ENCODE measurements at places on chromosomes 6 and 20. TPM values are rescaled to one million over a fixed set of nuclear protein-coding genes. Genes with fewer than 3 reads are reported as not detected.

The ARFGEF3 gene
- 7.8 TPM for total RNA-seq

The WFDC5 gene
- 1.0 TPM for total RNA-seq

The SLC13A3 gene
- 31.5 TPM for total RNA-seq

The NKAPL gene
- 1.2 TPM for total RNA-seq

The BANF2 gene
- total RNA-seq = not detected

The METTL24 gene
- 3.5 TPM for total RNA-seq

The COL12A1 gene
- total RNA-seq = 28.3 TPM

The CMTR1 gene
- 35.6 TPM for total RNA-seq

The OTOR gene
- total RNA-seq = not detected

The B3GAT2 gene
- not detected for total RNA-seq

The LAMA2 gene
- total RNA-seq = 20.8 TPM

The SLC17A3 gene
- total RNA-seq = 14.0 TPM

The RPS18 gene
- total RNA-seq = 1,706 TPM

The EDN3 gene
- 0.19 TPM for total RNA-seq

The MLIP gene
- 2.4 TPM for total RNA-seq

The TMEM217 gene
- total RNA-seq = 0.72 TPM

The TNFRSF21 gene
- total RNA-seq = 45.5 TPM

The GRM1 gene
- total RNA-seq = 0.19 TPM

The EPB41L1 gene
- total RNA-seq = 230 TPM

The GPR31 gene
- 0.16 TPM for total RNA-seq

The CAGE1 gene
- not detected for total RNA-seq

The CST2 gene
- total RNA-seq = not detected

The GABRR1 gene
- not detected for total RNA-seq

The CTAGE9 gene
- total RNA-seq = not detected

The SCUBE3 gene
- total RNA-seq = 4.5 TPM

The CNKSR3 gene
- total RNA-seq = 63.1 TPM

The POU3F2 gene
- total RNA-seq = not detected

The PHACTR1 gene
- 33.6 TPM for total RNA-seq

The KIAA0408 gene
- 2.7 TPM for total RNA-seq

The C4B gene
- total RNA-seq = 596 TPM

The PCSK2 gene
- total RNA-seq = 0.22 TPM

The MICA gene
- 27.5 TPM for total RNA-seq

The LY6G6C gene
- not detected for total RNA-seq

The DUSP15 gene
- total RNA-seq = 13.2 TPM

The ACSS1 gene
- total RNA-seq = 30.6 TPM

The ABCC10 gene
- 30.2 TPM for total RNA-seq

The PTK7 gene
- total RNA-seq = 55.2 TPM

The FAXC gene
- 1.4 TPM for total RNA-seq

The FOXS1 gene
- 2.1 TPM for total RNA-seq

The SEMG1 gene
- not detected for total RNA-seq

The LRRC73 gene
- 1.5 TPM for total RNA-seq

The NFS1 gene
- total RNA-seq = 31.5 TPM

The RIMS4 gene
- 0.13 TPM for total RNA-seq

The MRS2 gene
- 23.6 TPM for total RNA-seq

The DAAM2 gene
- total RNA-seq = 19.8 TPM

The EYS gene
- not detected for total RNA-seq

The FAM184A gene
- 3.4 TPM for total RNA-seq

The TRAPPC3L gene
- not detected for total RNA-seq

The GSTA3 gene
- total RNA-seq = not detected

The FRS3 gene
- total RNA-seq = 7.0 TPM

The GJE1 gene
- not detected for total RNA-seq

The VNN1 gene
- 7.5 TPM for total RNA-seq

The SRSF12 gene
- total RNA-seq = 2.3 TPM
